ENCODE measurements at places on chromosomes 16 and 17. TPM values are rescaled to one million over a fixed set of nuclear protein-coding genes. Genes with fewer than 3 reads are reported as not detected.

Gene PHF12
- total RNA-seq: 39.4 TPM

Gene STH
- not detected for total RNA-seq

Gene MRPL10
- total RNA-seq: 30.0 TPM

Gene NDE1
- 69.8 TPM for total RNA-seq

Gene ATP2A3
- total RNA-seq: 20.3 TPM

Gene TMEM204
- total RNA-seq: 13.7 TPM

Gene NUDT7
- 16.0 TPM for total RNA-seq

- DNase-seq: no peak
These were observed 39.2 kb downstream of the CYLD start for GRCh38 chr16:50781043-50781442.

GRCh38 chr16:89395150-89396142, 94.9 kb downstream of the ANKRD11 start:
- peak; percentile 96 for DNase-seq

GRCh38 chr17:55162556-55162946, 102.2 kb upstream of the HLF start:
- DNase-seq: no peak

DNA sequence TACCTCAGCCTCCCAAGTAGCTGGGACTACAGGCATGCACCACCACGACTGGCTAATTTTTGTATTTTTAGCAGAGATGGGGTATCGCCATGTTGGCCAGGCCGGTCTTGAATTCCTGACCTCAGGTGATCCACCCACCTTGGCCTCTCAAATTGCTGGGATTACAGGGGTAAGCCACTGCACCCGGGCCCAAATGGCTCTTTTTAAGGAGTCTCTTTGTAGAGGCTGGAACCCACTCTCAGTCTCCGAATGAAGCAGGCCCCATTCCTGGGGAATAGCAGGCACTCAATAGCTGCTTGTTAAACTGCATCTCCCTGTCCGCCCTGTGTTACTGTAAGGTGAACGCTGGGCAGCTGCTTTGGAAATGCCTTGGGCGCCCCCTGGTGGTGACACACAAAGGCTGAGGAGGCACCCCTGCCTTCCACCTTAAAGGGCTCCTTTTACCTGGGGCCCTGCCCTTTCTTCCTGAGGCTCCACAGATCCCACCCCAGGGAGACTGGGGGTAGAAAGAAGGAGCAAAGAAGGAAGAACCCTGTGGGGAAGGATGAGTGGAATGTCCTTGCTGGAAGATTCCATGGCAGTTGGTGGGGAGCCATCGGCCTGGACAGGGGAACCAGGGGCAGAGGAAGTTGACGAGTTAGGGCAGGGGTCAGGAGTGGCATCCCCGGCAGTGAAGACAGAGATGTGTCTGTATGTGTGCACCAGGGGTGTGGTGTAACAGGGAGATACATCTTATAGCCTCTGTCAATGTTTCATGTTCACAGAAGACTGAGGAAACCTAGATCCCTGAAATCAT, 6.1 kb upstream of the SP2 start:
- DNase-seq: peak; percentile 98

DNA sequence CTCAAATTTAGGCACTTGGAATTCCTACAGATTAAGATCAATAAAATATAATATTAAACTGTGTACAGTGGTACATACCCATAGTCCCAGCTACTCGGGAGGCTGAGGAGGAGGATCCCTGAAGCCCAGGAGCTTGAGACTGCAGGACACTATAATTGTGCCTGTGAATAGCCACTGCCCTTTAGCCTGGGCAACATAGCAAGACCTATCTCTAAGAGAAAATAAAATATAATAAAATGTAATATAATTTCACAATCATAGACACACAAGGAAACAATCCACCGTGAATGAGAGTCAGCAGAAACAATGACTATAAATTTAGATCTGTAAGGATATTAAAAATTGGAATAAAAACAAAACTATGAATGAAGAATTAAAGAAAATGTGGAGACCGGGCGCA, 10.0 kb upstream of the TNK1 start:
- no peak for DNase-seq

DNA sequence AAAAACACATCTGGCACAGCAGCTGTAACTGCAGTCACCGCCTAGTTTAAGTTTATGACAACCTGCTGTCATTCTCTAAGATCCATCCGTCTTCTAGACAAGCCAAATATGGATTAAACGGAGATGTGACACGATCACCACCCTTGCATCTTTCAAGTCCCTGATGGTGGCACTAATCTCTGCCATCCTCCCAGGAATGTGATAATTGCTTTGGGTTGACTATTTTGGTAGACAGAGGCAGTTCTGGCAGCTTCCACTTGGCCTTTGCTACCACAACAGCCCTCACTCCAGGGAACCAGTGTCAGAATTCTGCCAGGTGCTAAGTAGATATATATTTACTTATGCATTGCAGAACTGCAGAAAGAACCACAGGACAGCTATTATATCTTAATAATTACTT, 81.3 kb downstream of the ADCY9 start:
- no peak for DNase-seq

- DNase-seq: no peak
These were observed 16.7 kb upstream of the CD300A start for GRCh38 chr17:74449773-74450172.

- no peak for DNase-seq
These were observed 75.7 kb downstream of the TANC2 start for GRCh38 chr17:63041722-63042121.

- DNase-seq: no peak
These were observed 24.0 kb downstream of the PCTP start for GRCh38 chr17:55774846-55775271.

GRCh38 chr17:35161281-35161761, 13.7 kb downstream of the UNC45B start:
- no peak for DNase-seq

Measured in lower leg skin (tissue), 4 donors.